Activated CD4-positive, alpha-beta T cell treated with anti-CD3 and anti-CD28 coated beads, Interleukin-2, amount 50 U/mL, for 24 hours (primary cell): ENCODE measurements at places on chromosomes 11 and 22.

DNA sequence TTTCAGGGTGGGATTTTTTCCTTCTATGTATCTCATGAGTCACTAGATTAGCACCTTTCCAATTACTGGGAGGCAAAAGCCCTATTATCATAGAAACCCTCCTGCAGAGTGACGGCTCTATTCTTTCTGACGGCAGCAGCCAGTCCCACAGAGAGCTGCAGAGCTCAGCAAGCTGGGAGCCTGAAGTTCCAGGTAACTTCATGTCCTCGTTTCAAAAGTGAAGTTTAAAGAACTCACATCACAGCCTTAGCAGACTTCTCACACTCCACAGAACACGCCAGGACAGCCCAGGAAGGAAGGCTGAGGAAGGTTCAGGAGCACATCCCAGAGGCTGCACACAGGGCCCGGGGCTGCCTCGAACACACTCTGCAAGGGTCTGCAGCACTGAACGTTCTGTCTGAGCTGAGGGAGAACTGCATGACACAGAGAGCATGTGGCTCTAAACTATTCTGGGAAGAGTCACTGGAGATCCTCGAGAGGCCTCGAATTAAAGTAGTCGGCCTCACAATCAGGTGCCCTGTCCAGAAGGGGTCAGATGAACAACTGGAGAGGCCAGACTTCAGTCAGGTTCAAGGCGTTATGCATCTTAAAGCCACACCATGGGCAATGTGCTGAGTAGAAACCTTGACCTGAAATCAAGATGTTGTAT is 104.2 kb upstream of the DRD2 start:
- no peak for DNase-seq

GRCh38 chr22:36816636-36817524 is at the start of gene PVALB:
TSS of gene PVALB (minus strand) at chr22:36817035. CDS start at chr22:36817005, 30 bp downstream.
- DNase-seq: no peak

GRCh38 chr11:120184946-120185705 is 25.7 kb upstream of the OAF start:
- DNase-seq: no peak

GRCh38 chr11:102414559-102414958 is 38.0 kb downstream of the TMEM123 start:
- DNase-seq: no peak

DNA sequence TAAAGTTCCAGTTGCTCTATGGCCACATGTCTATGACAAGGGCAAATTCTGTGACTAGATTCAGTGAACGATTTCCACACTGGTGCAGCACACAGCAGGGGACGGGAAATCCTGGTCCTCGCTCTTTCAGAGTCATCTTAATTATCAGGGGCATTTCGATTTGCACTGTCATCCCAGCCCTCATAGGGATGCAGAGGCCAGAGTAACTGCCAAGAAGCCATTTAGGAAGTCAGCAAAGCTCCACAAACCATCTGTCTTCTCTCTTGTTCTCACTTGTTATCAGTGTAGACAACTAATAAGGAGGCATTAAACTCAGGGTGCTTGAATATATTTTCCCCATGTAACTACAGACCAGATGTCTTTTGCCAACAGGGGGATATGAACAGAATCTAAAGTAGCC is 151.7 kb downstream of the STK33 start:
- no peak for DNase-seq

DNA sequence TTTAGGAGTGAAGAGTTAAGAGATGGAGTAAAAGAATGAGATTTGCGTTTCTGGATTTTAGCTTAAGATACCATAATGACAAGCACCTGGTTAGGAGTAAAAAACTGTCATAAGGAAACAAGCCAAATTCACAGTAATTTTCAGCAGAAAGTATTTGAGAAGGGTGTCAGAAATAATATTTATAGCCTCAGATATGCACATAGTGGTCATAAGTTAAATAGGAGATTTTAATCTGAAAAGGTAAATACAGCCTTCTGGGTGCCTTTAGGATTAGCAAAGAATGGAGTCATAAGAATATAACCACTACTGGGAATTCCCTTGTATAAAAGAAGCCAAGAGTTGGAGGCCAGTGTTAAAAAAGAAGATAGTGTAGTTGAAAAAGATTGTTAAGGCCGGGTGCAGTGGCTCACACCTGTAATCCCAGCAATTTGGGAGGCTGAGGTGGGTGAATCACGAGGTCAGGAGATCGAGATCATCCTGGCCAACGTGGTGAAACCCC is 160.1 kb downstream of the SWAP70 start:
- no peak for DNase-seq

- no peak for DNase-seq
Measured at GRCh38 chr11:126202646-126203359, 8.6 kb downstream of the RPUSD4 start.

- DNase-seq: no peak
Measured at GRCh38 chr11:111596319-111596718, 5.9 kb upstream of the SIK2 start.
